ENCODE measurements at places on chromosomes 4 and X.

GRCh38 chr4:123667991-123668390 is 271.4 kb downstream of the SPRY1 start:
- peak; percentile 9 for DNase-seq

- DNase-seq: no peak
Observed at GRCh38 chr4:25123236-25123635, 37.0 kb downstream of the SEPSECS start.

GRCh38 chr4:169998981-169999380 is 27.2 kb downstream of the MFAP3L start:
- DNase-seq: no peak

DNA sequence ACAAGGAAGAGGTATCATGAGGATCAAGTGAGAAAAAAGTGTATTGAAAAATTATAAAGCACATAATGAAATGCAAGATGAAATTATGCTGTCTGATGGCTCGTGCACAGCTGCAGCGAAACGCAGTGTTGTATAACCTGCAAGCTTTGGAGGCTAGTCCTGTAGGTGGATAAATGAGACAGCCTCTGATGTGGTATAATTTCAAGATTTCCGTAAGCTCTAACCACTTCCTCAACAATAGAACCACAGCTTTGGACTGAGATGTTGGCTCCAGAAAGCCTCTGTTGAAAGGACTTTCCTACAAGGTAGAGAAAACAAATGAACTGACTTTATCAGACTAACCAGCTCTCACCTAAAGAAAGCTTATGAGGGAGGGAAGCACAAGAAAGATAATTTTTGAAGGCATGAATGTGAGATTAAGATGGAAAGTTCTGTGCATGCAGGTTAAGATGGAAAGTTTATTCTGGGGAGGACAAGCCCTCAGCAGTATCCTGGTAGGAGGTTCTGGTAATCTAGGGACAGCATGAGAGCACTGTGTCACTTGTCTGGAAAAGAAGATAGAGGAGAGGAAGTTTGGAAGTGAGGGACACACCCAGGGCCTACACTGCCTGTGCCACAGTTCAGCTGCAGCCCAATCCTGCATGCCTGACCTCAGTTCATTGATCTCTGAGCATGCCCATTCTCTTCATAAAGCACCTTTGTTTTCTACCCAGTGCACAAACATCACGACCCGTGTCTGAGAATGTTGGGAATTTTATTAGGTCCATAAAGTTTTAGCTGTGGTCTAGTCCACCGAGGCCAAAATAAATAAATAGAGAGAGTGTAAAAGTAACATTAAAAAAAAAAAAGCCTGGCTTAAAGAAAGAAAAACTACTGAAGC is 161.5 kb upstream of the SFRP2 start:
- no peak for DNase-seq

GRCh38 chr4:1239950-1240307 is 9.0 kb downstream of the CTBP1 start:
- no peak for DNase-seq

GRCh38 chr4:174324236-174324635 is 40.5 kb downstream of the CEP44 start:
- DNase-seq: no peak

- DNase-seq: peak; percentile 34
Observed at GRCh38 chrX:22389556-22390179, 117.0 kb downstream of the CBLL2 start.

DNA sequence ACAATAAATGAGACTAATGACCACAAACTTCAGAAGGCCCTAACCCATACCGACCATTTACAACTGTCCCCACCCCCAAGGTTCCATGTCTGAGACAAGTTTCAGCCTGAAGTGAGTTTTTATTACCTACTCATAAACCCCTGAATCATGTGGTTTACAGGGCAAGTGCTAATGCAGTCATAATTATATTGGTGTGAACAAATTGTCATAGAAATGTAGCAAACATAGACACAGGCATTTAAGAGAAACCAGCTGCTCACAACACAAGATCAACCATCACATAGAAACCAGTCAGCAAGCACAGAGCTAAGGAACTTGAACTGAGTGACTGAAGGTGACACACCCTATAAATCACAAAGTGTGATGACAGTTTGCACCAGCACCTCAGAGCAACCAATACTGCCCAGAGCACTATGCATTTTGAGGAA is 173.8 kb upstream of the MID1 start:
- DNase-seq: no peak

GRCh38 chrX:24877854-24878650 is 137.7 kb downstream of the ARX start:
- DNase-seq: no peak

GRCh38 chr4:69523385-69524132 is 27.9 kb upstream of the UGT2B4 start:
- DNase-seq: no peak

GRCh38 chr4:129545599-129546278 is 449.8 kb downstream of the C4orf33 start:
- DNase-seq: no peak

- no peak for DNase-seq
Observed at GRCh38 chr4:75698162-75698962, 25.2 kb upstream of the G3BP2 start.

GRCh38 chr4:37594099-37594498 is 92.1 kb downstream of the RELL1 start:
- DNase-seq: no peak

DNA sequence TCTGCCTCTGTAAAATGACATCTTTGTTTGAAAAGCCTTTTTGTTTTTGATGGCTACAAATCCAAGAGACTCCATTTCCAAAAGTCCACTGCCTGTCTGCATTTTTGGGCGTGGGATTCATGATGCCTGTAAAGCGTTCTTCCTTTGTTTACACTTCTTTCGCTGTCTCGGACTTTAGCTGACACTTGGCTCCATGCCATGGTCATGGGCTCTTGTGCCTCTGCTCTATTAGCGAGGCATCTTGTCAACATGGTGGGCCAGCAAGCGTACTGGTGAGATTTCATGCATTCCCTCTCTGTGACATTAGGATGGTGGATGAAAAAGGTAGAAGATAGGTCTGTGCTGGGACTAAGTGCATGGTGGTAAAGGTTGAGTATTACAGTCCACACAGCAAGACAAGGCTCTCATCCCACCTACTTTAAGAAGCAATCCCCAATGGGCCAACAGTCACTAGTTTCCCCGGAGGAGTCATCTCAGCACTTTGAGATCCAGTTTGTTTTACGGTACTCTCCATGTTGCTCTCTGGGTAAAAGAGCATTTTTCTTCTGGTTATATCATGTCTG is 298.2 kb upstream of the KLF3 start:
- DNase-seq: no peak
